ENCODE measurements at places on chromosomes 4 and X.

- DNase-seq, result no peak
Observed at GRCh38 chr4:124684301-124684700, 28.2 kb downstream of the ANKRD50 start.

- DNase-seq, result no peak
Observed at GRCh38 chrX:10244915-10245622, 88.3 kb downstream of the CLCN4 start.

DNA sequence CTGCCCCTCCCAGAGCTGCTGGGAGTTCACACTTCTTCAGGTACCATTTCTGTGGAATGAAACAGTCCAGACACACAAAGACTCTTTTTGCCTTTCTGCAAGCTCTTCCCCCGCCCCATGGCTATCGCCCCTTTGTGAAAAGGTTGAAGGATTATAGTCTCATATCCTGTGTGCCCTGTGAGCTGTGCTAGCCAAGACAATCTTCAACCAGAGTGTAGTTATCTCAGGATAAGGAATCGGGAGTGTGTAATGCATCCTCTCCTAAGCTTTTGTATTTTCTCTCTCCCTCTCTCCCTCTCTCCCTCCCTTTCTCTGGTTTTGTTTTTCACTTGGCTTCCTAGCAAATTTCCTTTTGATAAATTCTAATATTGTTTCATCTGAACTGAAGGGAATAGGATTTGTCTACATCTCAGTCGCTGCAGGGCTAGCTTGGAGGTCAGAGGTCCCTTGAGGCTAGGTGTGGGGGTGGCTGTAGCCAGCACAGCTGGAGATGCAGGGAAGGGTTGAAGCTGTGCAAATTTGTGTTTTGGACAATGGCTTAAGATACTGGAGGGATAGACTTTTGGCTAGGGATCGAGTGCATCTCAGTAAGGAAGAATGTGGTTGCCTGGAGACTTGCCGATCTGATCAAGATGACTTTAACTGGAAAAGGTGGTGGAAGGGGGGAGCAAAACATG is 74.6 kb upstream of the NALF2 start:
- no peak for DNase-seq

DNA sequence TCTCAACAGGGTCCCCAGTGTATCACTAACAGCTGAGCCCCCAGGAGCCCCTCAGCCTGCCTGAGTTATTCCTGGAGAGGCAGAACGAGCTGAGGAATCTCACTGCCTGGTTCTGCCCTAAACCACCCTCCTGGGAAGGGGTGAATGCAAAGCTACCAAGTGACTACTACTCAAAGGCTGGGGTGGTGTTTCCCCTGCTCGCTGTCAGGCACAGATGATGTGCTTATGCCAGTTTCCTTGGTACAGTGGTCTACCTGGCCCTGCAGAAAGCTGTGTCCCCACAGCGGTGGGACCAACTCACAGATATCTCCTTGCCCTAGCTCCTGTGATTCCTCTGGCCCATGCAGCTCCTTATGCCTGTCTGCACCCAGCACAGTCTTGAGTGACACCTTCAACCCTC is 35.4 kb upstream of the ASMTL start:
- DNase-seq, result no peak

- DNase-seq, result no peak
Observed at GRCh38 chrX:13937370-13938050, 92.2 kb downstream of the GEMIN8 start.

DNA sequence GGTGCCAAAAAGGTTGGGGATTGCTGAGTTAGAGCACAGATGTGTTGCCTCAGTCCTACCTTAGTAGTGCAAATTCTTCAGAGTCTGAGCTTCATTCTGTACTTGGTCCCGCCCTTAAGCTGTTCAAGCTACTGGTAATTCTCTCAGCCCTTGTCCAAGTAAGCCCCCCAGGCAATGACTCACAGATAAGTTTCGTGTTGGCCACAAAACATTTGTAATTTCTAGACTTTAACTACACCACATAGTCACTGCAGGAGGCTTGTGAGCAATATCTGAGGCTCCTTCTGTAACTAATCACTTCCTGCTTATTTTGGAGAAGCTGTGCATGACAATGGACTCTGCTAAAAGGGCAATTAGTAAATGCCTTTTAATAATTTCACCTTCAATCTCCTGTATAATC is 1420.5 kb downstream of the PCDH7 start:
- DNase-seq, result no peak

DNA sequence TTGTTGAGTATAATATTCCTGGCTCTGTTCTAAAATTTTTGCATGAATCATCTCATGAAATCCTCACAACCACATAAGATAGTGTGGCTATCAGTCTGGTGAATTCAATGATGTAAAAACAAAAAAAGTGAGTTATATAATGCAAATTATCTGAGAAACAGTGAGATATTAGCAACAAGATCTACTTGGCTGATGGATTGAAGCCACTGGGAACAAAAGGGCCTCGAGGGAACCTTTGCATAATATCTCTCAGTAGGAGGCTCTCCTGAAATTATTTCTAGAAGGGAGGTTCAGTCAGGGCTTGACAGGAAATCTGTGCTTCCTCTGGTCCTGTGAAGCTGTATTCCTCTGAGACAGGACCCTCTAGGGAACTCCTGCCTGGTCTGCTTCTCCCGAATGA is 30.1 kb upstream of the NUP54 start:
- DNase-seq, result no peak
